ENCODE measurements at places on chromosomes 11 and 22.

DNA sequence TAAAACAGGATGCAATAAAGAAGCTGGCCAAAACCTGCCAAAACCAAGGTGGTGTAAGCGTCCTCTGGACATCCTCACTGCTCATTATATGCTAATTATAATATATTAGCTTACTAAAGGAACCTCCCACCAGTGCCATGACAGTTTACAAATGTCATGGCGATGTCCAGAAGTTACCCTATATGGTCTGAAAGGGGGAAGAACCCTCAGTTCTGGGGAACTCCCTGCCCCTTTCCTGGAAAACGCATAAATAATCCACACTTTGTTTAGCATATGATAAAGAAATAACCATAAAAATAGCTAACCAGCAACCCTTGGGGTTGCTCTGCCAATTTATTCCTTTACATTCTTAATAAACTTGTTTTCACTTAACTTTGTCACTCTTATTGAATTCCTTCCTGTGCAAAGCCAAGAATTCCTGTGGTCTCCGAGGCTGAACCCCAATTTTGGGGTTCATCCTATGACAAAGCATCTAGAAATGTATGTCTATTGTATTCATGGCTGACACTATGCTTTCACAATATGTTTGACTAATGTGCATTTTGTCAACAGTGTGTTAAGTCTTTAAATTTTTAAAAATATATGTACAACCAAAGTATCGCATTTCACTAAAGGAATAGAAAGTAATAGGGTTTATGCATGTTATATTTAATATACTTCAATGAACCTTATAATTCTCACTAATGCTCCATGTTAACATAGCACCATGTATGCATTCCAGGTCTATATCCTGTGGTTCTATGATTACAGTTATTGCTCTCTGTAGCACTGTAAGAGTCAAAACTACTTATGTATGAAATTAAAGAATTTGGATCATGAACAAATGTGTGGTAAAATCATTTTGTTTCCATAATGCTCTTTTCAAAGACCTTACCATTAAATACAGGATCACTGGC, 25.1 kb downstream of the LGR4 start:
- H3K27ac ChIP-seq, result peak overlapping the region; percentile 21
- H3K4me3 ChIP-seq, result no peak overlapping the region
- peaks cover 25% of the 10 kb centered on the region for H3K4me1 ChIP-seq
- H3K36me3 ChIP-seq, result no peaks in the 10 kb centered on the region

DNA sequence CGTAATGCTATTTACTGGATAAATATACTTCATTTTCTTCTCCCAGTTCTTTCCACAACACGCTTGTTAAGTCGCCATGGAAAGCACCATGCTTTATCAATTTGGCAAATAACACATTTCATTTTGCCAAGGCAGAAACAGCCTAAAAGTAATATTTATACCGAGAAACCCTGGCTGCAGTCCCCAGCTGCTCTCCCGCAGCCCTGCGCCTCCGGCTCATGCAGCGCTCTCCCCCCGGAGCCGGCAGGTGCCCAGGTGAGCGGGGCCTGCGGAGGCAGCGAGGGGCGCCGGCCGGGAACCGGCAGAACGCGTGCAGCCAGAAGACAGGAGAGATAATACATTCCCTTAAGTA, 681 bp upstream of the ARHGEF12 start:
- peaks cover 67% of the 10 kb centered on the region for H3K4me1 ChIP-seq
- H3K27ac ChIP-seq, result peak overlapping the region; percentile 98
- H3K36me3 ChIP-seq, result peaks cover 4% of the 10 kb centered on the region
- H3K4me3 ChIP-seq, result peak overlapping the region; percentile 97

DNA sequence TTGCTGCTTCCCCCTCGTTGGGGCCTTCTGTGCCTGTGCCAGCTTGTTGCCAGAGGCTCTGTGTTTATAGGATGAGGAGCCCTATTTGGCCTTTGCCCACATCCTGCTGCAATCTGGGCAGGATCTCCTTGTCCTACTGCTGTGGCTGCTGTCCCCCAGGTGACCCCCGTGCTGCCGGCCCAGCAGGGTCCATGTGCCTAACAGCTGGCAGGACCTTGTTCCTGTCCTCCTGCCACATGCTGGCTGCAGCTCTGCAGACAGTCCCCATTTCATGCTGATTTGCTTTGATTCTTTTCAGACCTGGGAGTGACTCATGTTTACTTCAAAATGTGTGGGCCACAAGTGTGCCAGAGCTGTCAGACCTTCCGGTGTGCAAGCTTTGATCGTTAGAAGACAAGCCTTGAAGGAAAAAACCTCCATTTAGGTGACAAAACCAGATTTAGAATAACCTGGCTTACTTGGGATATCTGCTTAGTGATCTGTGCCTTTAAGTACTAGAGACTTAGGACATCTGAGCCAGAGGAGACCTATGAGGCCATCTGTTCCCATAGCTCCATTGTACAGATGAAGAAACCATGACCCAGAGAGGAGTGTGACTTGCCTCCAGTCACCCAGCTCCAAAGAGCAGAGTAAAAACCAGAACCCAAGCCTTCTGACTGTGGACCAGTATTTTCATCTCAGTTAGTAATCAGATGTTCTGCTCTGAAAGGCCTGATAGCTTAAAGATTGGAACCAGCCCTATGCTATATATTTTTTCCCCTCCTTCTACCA, 11.1 kb downstream of the NAV2 start:
- H3K27me3 ChIP-seq, result no peaks in the 10 kb centered on the region
- H3K36me3 ChIP-seq, result peaks cover 8% of the 10 kb centered on the region
- H3K27ac ChIP-seq, result peak overlapping the region; percentile 20
- no peak for DNase-seq

DNA sequence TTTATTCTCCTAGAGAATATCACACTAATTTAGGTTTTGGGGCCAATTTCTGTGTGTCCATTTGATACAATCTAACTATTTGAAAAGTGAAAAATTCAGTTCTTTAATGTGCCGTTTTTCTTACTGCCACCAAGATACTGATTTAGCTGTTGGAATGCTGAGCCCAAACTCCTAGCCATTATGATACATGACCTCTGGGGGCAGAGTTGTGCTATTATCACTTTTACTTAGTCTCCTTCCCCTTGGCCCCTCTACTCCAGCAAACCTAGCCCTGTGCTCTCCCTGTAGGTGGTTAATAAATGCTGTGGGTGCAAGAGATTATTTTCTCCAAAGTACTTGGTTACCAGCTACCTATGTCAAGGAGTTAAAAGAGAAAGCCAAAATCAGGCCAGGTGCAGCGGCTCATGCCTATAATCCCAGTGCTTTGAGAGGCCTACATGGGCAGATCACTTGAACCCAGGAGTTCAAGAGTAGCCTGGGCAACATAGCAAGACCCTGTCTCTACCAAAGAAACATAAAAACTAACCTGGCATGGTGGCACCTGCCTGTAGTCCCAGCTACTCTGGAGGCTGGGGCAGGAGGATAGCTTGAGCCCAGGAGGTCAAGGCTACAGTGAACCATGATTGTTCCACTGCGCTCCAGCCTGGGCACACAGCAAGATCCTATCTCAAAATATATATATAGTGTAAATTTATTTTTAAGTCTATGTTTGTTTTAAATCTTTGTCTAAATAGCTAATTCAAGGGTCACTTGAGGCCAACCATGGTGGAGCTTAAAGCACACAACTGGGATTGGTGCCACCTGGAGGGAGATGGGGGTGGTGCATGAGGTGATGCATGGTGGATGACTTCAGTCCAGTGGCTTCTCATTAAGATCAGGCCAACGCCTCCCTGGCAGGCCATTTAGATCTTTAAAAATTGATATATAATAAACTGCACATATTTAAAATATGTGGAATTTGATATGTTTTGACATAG, 193.2 kb upstream of the PLET1 start:
- no peaks in the 10 kb centered on the region for H3K4me1 ChIP-seq
- H3K27me3 ChIP-seq, result peaks cover 3% of the 10 kb centered on the region
- H3K27ac ChIP-seq, result no peak overlapping the region
- H3K36me3 ChIP-seq, result no peaks in the 10 kb centered on the region

Measured in osteoblast (primary cell).